ENCODE measurements at places on chromosomes 2 and 18.

GRCh38 chr2:9556121-9556743, 602 bp upstream of the ADAM17 start:
- DNase-seq, result no peak

- no peak for DNase-seq
These were observed 91.7 kb upstream of the EPC2 start for GRCh38 chr2:148552675-148553331.

DNA sequence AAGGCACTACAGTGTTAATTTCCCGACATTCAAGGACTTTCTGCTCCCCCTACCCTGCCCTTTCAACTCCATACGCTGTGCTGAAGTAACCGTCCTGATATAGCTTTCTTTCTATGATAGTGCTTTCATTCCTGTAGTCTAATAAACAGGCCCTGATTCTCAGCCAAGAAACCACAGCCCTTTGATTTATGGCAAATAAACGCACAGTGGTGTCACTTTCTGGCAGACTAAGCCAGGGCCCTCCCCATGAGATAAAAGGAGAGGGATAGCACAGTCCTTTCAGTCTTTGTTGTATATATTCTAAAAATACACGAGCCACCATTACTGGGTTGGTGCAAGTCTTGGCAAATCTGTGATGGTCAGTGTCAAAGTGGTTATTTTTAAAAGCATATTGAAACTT, 291.2 kb downstream of the ALPK2 start:
- no peak for DNase-seq

GRCh38 chr2:29627279-29627711, 294.1 kb downstream of the ALK start:
- no peak for DNase-seq
